Activated CD8-positive, alpha-beta memory T cell treated with anti-CD3 and anti-CD28 coated beads for 48 hours (primary cell): ENCODE measurements at places on chromosomes 2 and 18.

DNA sequence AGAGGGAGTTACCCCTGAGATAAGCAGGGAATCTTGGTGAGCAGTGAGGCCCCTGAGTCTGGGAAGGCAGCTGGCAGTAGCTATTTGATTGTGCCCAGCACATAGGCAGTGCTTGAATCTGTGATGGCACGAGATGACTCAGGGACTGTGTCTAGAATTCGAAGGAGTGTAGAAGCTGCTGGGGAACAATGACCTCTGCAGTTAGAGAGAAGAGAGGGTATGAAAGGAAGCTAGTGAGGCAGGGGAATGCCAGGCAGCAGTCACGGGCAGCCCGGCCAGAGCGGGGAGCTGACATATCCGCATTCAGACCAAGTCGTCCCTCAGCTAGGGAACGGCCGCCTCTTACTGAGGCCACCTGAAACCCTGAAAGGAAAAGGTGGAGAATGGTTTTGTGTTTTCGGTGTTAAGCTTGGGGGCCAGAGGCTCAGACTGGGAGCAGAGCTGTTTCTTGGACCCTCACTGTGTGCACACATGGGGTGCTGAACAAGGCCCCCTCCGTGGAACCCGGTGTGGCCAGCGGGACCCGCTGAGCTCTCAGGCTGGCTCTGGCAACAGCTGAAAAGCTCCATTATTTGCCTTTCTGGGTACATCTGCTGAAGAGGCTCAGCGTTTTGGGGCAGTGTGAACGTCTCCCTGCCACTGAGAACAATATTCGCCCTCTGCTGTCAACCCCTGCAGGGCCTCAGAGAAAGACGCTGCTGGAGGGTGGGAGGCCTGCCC, 32.9 kb downstream of the ARHGEF4 start:
- no peak for DNase-seq

- DNase-seq, result no peak
Measured at GRCh38 chr2:86049529-86049928, 56.2 kb downstream of the POLR1A start.

GRCh38 chr18:48161911-48162698, 231.6 kb upstream of the SMAD2 start:
- no peak for DNase-seq

DNA sequence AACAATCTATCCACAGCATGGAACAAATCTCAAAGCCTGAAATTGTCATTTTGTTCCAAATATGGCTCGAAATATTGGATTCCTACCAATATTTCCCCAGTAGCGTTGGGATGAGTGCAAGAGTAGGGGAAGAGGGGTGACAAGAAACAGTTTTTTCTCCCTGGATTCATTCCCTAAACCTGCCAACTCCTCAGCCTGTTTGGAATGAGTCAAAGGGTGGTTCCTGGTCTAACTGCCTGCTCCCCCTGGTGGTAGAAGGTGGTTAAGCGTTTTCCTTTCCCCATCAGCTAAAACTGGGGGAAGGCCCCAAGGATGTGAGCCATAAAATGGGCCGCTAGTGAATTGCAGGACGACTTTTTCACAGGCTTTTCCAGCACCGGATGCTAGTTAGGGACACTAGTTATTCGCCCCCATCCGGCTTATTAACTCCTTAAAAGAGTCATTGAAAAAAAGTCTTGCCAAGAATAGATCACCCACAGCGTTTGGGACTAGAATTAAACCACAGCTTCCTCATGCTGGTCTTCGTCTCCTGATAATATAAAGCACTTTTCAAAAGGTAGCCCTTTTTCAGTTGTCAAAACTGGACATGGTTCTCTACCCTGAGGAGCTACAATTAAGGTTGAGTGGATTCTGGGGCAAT, 72.5 kb downstream of the DHRS9 start:
- DNase-seq, result peak; percentile 4

- no peak for DNase-seq
Measured at GRCh38 chr2:240803191-240803590, 16.8 kb downstream of the KIF1A start.

DNA sequence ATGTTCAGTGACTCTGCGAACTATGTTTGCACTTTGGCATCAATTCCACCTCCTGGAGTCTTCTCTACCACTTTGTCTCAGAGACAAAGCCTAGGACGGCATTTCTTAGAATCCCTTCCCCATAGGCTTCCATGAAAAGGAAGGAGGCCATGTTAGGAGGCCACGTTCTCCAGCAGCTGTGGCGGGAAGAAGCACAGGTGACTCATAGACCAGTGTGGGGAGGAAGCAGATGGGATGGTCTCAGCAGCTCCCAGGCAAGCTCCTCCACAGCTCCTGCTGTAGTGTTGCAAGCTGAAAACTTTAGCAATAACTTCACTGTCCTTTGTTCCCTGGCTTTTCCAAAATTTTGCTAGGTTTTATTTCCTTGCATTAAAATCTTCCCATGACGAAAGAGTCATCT, 781.3 kb upstream of the ID2 start:
- DNase-seq, result no peak

GRCh38 chr18:39341129-39341528, 1775.5 kb upstream of the CELF4 start:
- DNase-seq, result no peak

GRCh38 chr2:234754126-234754525, 197.7 kb upstream of the SH3BP4 start:
- no peak for DNase-seq

- no peak for DNase-seq
Measured at GRCh38 chr2:228827056-228827700, 443.9 kb downstream of the PID1 start.

GRCh38 chr2:182043021-182043420, 57.4 kb downstream of the PPP1R1C start:
- no peak for DNase-seq

DNA sequence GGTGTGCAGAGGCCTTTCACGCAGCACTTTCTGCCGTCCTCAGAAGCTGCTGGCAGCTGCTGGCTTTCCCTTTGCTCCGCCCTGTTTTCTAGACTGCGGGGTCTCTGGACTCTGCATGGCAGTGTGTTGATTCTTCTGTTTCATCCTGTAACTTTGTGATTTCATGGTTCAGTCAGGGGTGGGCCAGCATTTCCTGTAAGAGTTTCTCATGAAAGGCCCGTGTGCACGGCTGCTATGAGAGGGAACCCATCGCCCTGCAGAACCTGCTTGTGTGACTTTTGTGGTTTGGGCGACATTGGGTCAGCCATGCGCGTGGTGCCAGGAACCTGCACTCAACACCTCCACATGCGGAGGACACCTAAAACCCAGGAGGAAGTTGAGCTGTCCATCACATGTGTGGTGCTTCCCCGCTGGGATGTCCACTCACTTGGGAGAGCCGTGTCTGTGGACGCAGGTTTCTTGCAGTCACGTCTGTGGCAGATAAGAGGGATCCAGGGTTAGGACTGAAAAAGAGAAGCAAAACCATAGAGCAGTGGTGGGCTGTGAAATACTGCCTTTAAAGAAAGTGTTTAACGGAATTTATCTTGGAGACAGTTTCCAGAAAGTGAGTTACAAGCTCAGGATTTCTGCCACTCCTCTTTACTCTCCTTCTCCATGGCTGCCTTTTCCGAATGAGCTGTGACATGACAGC, 167.3 kb upstream of the ALKAL2 start:
- DNase-seq, result no peak

DNA sequence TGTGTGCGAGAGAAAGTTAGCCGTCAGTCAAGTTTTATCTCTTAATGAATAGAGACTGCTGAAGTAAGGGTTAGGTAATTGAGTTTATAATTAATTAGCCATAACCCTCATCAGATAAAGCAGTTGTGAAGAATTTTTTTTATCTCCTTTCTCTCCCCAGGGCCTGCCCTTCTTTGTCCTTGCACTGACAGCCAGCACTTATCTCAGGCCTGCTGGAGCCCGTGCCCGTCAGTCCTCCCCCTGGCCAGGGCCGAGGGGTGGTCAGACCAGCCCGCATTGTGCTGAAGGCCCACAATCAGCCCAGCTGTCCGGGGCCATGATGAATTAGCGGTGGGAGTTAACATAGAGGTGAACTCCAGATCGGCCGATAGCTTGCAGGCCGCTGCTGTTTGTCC, 315.7 kb downstream of the GBX2 start:
- no peak for DNase-seq

DNA sequence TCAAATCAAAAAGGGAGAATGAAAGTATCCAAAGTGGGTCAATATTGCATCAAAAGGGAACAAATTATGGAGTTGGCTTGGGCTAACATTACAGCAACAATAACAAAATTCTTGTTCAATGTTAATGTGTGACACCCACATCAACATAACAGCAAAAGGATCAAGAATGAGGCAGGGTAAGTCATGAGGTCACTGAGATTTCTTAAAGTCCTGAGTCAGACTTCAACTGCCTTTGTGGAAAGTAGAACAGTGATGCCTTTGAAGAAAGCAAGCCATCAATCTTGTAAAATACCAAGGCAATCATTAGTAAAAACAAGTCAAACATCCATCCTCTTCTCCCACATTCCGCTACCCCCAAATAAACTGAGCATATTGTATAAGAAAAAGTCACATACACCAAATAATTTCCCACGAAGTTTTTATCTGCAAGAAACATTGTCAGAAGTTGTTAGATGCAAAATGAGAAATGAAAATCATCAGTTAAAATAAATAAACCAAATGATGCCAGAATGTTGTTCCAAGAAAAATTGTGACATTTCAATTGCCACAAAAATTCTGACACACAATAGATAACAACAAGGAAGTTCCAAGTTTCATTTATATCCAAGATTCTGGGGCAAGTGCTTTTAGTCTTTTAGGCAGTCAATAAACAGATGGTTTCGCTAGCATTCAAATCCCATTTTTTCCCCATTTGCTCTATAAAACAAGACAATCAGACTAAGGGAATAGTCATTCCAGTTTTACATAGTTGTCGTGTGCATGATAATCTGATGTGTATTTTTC, 216.1 kb upstream of the SETBP1 start:
- DNase-seq, result no peak

GRCh38 chr2:144603334-144603733, 83.4 kb upstream of the ZEB2 start:
- no peak for DNase-seq

GRCh38 chr2:172208791-172209325, 106.2 kb upstream of the DLX2 start:
- DNase-seq, result no peak

DNA sequence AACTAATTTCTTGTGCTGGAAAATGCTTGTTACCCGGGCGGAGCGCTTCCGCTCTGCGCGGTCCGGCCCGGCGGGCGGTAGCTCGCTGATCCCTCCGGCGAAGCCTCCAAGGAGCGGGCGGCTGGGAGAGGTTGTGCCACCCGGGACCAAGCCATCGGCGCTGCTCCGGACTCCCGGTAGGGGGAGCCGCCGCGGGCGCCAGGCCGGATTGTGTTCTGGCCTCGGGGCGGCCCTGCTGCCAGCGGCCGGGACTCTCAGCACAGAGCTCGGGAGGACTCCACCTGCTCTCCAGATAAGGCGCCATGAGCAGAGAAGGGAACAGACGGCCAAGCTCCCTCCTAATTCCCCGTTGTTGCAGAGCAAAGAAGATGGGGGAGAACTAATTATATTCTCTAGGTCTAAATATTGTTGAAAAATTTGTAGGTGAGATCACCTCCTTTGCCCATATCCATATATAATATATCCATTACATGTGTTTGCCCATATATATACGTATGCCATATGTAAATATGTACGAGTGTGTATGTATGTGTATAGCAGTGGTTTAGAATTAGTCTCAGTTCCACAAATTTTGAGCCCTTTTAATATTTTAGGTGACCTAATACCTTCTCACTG, 13.8 kb upstream of the SATB2 start:
- peak; percentile 9 for DNase-seq

- DNase-seq, result no peak
Measured at GRCh38 chr18:34117319-34117718, 107.4 kb downstream of the NOL4 start.

- no peak for DNase-seq
Measured at GRCh38 chr2:238593236-238593635, 166.5 kb downstream of the ASB1 start.

GRCh38 chr18:50776383-50776782, 43.4 kb downstream of the MRO start:
- DNase-seq, result no peak

GRCh38 chr2:191521608-191522208, 156.2 kb upstream of the NABP1 start:
- DNase-seq, result no peak

DNA sequence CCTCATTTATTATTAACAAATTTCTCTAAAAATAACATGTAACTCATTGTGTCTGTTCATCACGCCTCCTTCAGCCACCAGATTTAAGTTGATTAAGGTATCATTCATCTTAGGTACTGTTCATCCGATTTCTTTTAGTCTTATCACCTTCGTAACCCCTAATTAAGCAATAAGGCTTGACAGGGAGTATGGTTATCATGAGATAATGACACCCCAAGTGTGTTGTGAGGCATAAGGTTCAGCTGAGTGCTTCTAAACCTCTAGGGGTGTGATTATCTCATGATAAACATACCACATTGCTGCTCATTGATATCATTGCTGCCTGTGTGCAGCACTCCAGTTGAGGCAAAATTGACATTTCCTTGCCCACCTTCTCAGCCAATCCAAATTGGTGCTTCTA, 158.9 kb upstream of the BOD1L2 start:
- no peak for DNase-seq
